ENCODE measurements at places on chromosomes 12 and 14. TPM values are rescaled to one million over a fixed set of nuclear protein-coding genes. Genes with fewer than 3 reads are reported as not detected.

Gene RASAL1
- 1.0 TPM for total RNA-seq

Gene POTEG
- total RNA-seq: not detected

Gene GNG2
- total RNA-seq: 247 TPM

Gene SYNE3
- total RNA-seq: 79.1 TPM

Gene NKX2-8
- total RNA-seq: not detected

GRCh38 chr12:41530441-41530840 lies 342.3 kb downstream of the PDZRN4 start:
- DNase-seq: no peak

- no peak for DNase-seq
Observed at GRCh38 chr12:114671066-114671442, 12.9 kb downstream of the TBX3 start.

- DNase-seq: no peak
Observed at GRCh38 chr12:119589634-119590033, 3.9 kb upstream of the TMEM233 start.

- DNase-seq: no peak
Observed at GRCh38 chr14:73717711-73718417, 3.7 kb upstream of the PNMA1 start.

DNA sequence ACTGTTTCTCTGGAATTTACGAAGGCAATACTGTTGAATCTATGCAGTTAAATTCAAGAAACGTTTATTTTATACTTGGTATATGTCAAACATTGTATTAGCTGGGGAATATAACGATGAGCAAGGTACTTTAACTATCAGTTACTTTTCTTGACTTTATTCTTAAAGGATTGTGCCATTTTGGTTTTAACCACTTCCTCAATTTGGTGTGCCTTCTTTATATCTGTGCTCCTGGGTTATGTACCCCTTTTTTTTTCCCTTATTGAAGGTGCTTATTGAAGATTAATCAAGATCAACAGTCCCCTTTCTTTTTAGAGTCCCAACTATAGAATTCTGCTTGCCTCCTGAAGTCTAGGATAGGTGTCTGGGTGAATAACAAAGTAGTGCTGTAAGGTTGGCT lies 5.8 kb downstream of the RAB21 start:
- DNase-seq: no peak

DNA sequence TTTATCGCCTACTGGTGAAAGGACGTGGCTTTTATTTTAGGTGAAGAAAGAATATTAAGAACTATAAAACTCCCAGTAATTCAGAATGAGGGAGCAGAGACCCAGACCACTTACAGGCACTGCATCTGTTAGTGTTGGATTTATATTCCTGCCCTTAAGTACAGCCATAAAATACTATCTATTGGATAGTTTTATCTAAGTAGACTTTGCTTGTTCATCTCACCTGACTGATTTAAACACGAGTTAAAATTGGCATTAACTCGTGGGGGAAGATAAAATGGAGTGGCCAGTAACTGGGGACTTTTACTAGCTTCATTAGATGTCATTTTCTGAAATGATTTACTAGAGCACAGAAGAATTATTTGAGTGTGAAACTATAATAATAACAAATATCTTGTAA lies 1377.5 kb upstream of the TMEM132C start:
- DNase-seq: no peak

DNA sequence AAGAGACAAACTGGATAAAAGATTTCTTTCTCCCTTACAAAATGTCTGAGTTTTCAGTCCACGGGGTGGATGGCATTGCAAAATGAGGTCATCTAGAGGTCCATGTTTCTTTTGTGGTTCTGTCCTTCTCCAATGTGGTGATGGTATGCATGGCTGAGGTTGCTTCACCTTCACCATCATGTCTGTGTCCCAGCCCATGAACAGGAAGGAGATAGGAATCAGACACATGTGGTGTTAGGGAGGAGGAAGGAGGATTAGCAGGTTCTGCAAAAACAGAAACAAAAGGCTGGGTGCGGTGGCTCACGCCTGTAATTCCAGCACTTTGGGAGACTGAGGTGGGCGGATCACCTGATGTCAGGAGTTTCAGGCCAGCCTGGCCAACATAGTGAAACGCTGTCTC lies 11.0 kb upstream of the AEBP2 start:
- no peak for DNase-seq
